ENCODE measurements at places on chromosomes 3 and 15. TPM values are rescaled to one million over a fixed set of nuclear protein-coding genes. Genes with fewer than 3 reads are reported as not detected.

SUMF1 gene
- 46.5 TPM for polyA plus RNA-seq

DPPA2 gene
- not detected for polyA plus RNA-seq

PDZRN3 gene
- polyA plus RNA-seq: 22.7 TPM

DNAH12 gene
- not detected for polyA plus RNA-seq

UCN2 gene
- polyA plus RNA-seq: 1.2 TPM

SENP8 gene
- polyA plus RNA-seq: 5.3 TPM

CACNA1D gene
- 0.07 TPM for polyA plus RNA-seq

TP63 gene
- not detected for polyA plus RNA-seq

FANCD2 gene
- 5.4 TPM for polyA plus RNA-seq

CPNE9 gene
- polyA plus RNA-seq: not detected

IGSF10 gene
- polyA plus RNA-seq: 0.02 TPM

FOXB1 gene
- not detected for polyA plus RNA-seq

DNA sequence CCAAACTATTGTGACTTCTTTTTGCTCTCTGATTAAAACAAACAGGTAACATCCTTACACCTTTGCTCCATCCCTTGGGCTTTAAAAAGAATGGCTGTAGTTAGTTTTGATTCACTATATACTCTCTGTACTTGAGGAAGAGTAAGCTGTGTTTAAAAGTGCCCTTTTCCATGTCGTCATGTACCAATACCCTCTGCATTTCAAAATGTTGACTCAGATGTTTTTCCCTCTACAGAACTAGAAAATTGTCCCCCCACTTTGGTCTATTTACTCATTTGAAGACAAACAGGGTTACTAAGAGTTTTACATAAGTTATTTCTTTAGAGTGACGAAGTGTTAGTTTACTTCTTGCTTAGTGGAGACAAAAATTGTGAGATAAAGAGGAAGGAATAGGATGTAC lies 62.7 kb downstream of the TASOR start:
- no peak for DNase-seq

- DNase-seq: no peak
Measured at GRCh38 chr15:92393980-92394308, 263 bp downstream of the ST8SIA2 start.

DNA sequence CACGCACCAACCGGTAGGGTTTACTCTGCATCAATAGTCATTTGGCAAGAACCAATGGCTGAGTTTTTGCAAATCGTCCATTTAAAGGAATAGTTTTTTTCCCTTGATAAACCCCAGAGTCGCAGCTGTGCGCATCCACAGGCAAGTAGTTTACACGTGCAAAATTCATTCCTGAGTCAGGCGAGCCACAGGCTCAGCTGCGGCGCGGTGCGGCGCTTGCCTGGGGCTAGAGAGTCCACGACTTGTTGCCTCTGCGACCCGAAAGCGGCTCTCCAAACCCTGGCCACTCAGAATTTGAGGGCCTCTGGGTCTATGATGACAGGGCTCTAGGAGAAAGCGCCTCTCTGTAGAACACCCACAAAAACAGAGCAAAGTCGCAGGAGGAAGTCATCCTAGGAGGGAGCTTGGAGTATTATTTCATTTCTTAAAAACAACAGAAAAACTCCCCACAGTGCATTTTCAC lies 36.7 kb downstream of the ZIC4 start:
- DNase-seq: no peak

- DNase-seq: no peak
Measured at GRCh38 chr3:100535610-100535943, 43.2 kb downstream of the TMEM45A start.

GRCh38 chr3:9649791-9650521 lies 651 bp downstream of the MTMR14 start:
- DNase-seq: no peak

DNA sequence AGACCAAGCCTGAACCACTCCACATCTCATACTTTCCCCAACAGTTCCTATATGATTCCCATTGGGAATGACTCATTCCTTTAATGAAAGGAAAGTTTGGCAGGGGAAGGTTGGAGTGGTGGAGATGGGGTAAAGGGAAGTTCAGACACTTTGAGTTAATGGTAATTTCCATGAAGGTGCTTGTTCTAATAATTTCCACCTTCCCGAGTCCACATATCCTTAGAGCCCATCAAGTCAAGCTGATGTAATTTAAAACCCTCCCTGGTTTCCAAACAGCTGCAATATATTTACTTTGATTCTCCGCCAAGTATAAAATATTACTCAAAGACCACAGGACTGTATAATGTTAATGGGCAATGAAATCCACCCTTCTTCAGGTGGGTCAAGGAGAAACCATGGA lies 95.0 kb upstream of the GALNT15 start:
- no peak for DNase-seq

DNA sequence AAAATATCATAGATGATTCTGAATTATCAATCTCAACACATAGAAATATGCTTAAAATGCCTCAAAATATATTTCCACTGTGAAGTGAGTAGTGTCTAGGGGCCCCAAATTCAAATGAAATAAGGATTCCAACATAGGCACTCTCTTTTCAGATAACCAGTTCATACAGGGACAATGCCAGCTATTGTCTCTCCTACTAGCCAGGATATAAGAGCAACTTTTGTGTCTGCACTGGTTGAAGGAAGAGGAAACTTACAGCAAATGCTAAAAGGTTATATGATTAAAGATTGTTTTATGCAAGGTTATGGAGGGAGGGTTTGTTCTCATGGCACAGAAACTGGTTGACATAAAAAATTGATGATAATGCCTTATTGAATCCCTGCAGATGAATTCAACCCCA lies 579.4 kb upstream of the ALCAM start:
- no peak for DNase-seq

DNA sequence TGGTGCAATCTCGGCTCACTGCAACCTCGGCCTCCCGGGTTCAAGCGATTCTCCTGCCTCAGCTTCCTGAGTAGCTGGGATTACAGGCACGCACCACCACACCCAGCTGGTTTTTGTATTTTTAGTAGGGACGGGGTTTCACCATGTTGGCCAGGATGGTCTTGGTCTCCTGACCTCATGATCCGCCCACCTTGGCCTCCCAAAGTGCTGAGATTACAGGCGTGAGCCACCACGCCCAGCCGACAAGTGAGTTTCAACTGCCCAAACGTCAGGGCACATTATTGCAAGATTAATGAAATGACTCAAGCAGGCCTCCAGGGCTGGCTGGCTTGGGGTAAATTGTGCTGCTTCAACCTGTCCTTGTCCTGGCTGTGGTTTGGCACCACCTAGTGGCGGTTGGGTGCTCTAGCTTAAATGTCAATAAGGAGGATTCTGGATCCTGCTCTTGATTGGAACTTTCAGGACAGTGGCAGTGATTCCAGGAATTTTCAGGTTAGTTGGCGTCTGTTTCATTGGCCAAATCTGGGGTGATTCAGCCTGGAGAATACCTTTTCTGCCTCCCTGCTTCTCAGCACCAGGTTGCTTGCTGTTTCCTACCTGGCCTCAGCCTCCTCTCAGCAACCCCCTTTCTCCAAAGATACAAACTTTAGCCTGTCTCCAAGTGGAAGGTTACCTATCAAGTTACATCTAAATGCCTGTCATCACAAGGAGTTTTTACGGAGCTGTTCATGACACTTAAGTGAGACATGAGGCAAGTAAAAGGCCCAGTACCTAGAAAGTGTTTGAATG lies 32.4 kb upstream of the SACM1L start:
- peak; percentile 81 for DNase-seq

DNA sequence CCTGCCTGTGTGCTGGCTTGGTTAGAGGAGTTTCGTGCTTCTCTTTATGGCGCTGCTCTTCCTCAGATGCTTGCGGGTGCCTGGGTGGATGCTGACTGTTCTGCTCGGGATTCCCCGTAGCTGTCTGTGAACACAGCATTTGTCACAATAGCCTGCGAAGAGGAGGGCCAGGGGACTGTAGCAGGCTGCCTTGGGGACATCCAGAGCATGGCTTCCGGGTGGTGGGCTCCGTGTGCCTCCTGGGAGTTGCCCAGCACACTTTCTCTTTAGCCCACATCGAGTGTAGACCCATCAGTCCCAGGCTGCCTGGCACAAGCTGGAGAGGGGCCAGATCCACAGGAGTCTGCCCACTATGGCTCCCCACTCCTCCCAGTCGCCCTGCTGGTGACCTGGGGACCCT lies 22.4 kb downstream of the LRRK1 start:
- no peak for DNase-seq

GRCh38 chr3:122260206-122260605 lies 64.8 kb upstream of the CSTA start:
- DNase-seq: no peak

DNA sequence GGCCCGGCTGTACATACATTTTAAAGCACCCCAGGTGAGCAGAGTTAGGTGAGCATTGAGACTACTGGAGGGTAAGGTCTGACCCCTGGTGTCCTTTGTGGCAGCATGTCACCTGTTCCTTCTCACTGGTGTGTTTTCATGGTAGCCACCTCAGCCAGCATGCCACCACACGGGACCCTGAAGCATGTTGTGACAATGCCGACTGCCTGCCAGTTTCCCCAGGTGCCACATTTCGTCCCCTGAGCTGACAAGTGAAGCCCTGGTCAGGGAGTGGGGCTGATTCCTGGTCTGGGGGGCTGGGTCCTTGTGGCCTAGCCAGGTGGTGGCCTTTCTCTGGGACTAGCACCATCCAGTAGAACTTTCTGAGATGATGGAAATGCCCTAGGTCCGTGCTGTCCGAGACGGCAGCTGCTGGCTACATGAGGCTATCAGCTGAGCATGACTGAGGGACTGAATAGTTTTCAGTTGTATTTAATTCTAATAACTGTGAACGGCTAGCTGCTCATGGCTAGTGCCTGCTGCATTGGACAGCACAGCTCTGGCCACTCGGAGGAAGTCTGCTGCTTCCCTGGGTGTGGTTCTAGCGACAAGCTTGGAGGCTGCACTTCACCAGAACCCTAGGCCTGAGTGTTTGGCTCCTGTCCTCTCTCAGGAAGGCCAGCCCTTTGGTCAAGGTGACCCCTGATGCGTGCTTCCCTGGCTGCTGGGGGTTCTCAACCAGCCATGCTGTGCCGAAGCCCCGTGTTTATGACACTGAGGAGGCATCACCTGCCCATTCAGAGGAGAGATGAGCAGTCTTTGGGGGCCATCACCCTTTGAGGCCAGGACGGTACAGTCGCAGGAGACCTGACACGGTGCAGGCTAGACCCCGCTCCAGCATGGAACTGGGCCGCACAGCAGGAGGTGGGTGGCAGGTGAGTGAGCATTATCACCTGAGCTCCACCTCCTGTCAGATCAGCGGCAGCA lies 3.9 kb downstream of the C3orf22 start:
- no peak for DNase-seq

DNA sequence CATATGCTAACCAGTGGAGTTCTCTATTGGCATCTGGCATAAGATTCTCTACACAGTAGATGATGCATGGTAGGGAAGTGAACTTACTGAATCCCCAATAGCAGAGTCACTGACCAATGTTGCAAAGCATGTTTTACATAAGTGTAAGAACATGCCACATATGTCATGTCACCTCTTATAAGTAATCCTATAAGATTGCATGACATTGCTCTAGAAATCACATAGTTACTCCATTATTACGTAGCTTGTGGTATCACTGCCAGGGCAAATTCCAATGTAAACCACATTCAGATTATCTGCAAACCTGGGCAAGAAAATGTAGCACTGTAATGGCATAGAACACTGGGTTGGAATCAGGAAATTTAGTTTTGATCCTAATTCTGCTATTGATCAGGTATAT lies 198.2 kb upstream of the UMPS start:
- DNase-seq: no peak

DNA sequence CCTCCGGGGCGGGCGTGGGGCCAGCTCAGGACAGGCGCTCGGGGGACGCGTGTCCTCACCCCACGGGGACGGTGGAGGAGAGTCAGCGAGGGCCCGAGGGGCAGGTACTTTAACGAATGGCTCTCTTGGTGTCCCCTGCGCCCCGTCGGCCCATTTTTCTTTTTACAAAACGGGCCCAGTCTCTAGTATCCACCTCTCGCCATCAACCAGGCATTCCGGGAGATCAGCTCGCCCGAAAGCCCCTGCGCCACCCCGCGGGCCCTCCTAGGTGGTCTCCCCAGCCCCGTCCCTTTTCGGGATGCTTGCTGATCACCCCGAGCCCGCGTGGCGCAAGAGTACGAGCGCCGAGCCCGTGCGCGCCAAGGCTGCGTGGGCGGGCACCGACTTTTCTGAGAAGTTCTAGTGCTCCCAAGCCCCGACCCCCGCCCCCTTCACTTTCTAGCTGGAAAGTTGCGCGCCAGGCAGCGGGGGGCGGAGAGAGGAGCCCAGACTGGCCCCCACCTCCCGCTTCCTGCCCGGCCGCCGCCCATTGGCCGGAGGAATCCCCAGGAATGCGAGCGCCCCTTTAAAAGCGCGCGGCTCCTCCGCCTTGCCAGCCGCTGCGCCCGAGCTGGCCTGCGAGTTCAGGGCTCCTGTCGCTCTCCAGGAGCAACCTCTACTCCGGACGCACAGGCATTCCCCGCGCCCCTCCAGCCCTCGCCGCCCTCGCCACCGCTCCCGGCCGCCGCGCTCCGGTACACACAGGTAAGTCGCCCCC lies at the start of gene THBS1:
Gene THBS1, plus strand, starts transcription at position 595 of the 757 bp plus-strand sequence. CDS start 779 bp downstream, outside the sequence.
- DNase-seq: peak; percentile 95

GRCh38 chr15:95519887-95520286 lies 810.6 kb upstream of the NR2F2 start:
- DNase-seq: no peak

DNA sequence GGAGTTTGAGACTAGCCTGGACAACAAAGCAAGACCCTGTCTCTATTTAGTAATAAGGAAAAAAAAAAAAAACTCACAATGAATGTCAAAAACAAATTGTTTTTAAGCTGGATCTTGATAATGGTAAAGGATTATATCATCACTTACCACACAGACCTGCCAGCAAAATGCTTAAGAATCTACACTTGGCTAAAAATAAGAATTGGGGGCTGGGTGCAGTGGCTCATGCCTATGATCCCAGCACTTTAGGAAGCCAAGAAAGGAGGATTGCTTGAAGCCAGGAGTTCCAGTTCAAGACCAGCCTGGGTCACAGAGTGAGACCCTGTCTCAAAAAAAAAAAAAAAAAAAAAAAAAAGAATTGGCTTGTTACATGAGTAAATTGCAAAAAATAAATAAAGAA lies 31.0 kb downstream of the ACAP2 start:
- DNase-seq: no peak

- DNase-seq: no peak
Measured at GRCh38 chr3:177498037-177498857, 301.0 kb upstream of the TBL1XR1 start.

DNA sequence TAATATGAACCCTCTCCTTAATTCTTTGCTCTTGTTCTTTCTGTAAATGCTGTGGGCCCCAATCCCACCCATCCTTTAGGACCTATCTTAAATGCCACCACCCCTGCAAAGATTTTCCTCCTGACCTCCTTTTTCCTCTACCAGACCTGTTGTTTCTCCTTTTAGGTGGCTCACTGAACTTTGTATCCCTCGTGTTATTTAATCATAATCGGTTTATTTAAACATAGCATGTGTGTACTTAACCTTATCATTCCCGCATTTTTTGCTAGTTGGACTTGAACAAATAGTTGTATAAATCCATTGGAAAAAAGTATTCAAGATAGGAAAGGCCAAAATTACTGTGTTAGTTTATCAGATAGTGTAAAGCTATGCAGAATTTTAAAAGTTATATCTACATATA lies 988 bp upstream of the NFKBIZ start:
- no peak for DNase-seq

DNA sequence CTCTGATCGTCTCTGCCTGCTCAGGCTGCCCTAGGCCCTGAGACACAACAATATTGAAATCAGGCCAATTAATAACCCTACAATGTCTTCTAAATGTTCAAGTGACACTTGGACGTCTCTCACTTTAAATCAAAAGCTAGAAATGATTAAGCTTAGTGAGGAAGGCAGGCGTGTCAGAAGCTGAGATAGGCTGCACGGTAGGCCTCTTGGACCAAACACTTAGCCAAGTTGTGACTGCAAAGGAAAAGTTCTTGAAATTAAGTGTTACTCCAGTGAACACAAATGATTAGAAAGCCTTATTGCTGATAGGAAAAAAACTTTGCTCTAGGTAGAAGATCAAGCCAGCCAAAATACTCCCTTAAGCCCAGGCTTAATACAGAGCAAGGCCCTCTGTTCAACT lies 2.2 kb downstream of the HPS3 start:
- DNase-seq: no peak
